EH (cell line): ENCODE measurements at places on chromosomes 7 and 10.
A peak's percentile ranks its signal among the peaks of the same experiment; 100 is the strongest.

GRCh38 chr7:39924122-39924521, 25.9 kb upstream of the CDK13 start:
- DNase-seq, result no peak

GRCh38 chr10:436911-437665, 252.4 kb downstream of the DIP2C start:
- no peak for DNase-seq

DNA sequence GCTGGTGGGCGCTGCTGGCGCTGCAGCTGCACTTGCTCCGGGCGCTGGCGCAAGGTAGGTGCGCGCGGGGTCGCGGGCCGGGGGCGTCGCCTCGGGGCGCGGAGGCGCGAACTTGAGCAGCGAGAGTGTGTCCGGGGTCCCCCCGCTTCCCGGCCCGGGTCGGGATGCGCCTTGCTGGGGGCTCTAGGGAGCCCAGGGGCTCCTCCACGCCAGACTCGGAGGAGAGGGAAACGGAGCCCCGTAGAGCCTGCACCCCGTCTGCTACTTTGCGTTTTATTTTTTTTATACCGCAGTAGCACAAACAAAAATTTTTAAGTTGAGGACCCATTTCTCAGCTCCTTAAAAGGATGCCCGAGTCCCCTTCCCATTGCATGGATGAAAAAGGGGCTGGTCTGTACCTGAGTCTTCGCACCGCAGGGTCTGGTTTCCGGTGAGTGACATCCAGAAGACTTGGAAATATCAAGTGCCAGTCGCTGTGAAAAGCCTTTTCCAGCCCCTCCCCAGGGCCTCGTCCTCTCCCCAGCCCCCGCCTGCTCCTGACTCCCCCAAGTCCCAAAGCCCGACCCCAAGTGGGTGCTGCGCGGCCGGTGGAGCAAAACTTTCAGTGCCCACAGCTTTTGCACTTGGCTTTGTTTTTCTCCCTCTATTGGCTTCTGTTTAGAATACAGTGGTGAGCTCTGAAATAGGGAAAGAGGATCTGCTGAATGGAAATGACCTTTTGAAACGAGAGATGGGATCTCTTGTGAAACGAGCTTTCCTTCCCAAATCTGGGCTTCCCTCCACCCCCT, 973 bp downstream of the SDK1 start:
- DNase-seq, result no peak

GRCh38 chr10:6593241-6593671, 13.2 kb upstream of the PRKCQ start:
- DNase-seq, result no peak

GRCh38 chr7:103951311-103951710, 38.1 kb downstream of the RELN start:
- DNase-seq, result no peak

- peak; percentile 34 for DNase-seq
Observed at GRCh38 chr7:93176992-93177580, 28.9 kb upstream of the SAMD9L start.

DNA sequence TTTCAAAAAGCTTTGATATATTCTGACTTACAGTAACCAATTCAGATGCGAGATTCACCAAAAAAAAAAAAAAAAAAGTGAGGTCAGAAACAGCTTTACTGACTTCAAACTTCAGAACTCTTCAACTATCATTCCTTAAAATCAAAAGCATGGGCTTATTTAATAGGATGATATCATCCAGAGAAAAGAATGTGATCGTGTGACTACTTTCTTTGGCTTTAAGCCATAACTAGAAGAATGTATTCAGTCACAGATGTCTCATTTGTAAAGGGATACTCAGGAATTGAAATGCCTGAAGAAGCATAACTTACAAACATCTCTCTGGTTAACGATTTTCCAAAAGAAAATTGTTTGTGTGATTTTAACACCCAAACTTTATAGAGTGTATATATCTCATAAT, 11.5 kb downstream of the TPK1 start:
- DNase-seq, result peak; percentile 72

DNA sequence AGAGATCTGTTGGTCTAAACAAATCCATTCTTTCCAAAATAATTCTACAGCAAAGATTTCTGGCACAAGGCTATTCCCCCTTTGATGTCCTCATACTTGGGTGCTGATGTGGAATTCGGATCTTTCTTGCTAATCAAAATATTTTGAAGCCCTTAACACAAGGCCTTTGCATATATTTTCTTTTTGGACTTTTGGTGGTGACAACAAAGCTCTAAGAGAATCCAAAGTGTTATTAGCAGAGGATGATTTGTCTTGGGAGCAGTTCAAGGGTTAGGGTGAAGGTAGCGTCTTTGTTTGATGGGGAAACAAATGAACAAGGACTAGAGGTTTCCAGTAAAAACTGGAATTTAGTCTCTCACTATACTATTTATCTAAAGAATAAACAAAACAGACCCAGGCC, 197.9 kb downstream of the CDCA7L start:
- DNase-seq, result no peak

GRCh38 chr10:8336629-8337331, 282.3 kb downstream of the GATA3 start:
- no peak for DNase-seq

DNA sequence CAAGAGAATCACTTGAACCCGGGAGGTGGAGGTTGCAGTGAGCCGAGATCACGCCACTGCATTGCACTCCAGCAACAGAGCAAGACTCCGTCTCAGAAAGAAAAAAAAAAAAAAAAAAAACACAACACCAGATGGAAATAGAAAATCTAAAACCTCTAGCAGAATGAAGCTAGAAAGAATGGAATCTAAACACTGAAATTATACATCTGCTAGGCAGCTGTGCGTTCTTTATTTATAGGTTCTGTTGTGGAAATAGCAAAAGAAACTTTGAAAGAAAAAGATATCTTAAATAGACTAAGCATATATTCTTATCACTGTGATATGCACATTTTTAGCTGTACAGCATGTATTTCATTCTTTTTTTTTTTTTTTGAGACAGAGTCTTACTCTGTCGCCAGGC, 17.1 kb downstream of the BMPR1A start:
- DNase-seq, result no peak

- no peak for DNase-seq
Observed at GRCh38 chr10:118730756-118731456, 23.9 kb downstream of the CACUL1 start.
